Inflammatory macrophage treated with lipopolysaccharide for 1 hour (primary cell): ENCODE measurements at places on chromosomes 5 and 9.

GRCh38 chr9:21709464-21710058 is 92.9 kb upstream of the MTAP start:
- peak; percentile 94 for DNase-seq

GRCh38 chr5:151451626-151452520 is 4.5 kb downstream of the SLC36A1 start:
- peak; percentile 31 for DNase-seq

GRCh38 chr5:61534481-61535267 is 202.6 kb downstream of the ZSWIM6 start:
- no peak for DNase-seq

GRCh38 chr5:128674837-128675446 is 136.9 kb upstream of the FBN2 start:
- DNase-seq: peak; percentile 15

DNA sequence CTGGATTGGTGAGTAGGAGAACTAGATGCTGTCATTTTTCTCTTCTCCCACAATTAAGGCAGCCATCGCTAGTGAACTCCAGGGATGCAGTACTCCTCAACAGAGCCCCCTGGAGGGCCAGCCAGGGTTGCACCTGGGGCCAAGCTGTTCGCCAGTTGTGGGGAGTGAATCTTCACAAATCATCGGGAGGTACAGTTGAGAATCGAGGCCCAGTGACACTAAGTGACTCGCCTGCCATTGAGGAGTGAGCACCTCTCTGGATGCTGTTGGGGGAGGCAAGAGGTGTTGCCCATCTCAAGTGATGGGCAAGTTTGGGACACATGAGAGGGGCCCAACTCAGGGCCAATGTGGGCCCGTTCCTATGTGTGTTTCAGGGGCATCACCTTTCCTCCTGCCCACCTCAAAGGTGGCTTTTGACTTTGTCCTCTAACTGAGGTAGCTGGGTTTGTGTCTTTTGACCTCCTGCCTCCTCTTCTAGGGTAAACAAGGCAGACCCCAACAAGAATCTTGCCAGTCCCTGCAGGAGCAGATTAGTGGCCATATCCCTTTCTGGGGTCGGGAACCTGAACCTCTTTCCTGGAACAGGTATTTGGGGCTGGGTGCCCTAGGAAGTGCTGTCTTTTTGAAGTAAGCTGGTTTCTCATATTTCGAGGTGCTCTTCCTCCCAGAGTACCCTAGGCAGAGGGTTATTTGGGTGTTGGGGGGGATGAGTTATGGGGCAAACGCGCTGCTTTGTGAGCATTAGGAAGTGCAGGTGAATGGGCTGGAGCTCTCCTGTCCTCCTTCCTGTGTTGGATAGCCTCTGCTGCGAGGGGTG is 181.2 kb downstream of the MACROH2A1 start:
- no peak for DNase-seq

GRCh38 chr5:1349246-1349645 is 4.3 kb upstream of the CLPTM1L start:
- no peak for DNase-seq

DNA sequence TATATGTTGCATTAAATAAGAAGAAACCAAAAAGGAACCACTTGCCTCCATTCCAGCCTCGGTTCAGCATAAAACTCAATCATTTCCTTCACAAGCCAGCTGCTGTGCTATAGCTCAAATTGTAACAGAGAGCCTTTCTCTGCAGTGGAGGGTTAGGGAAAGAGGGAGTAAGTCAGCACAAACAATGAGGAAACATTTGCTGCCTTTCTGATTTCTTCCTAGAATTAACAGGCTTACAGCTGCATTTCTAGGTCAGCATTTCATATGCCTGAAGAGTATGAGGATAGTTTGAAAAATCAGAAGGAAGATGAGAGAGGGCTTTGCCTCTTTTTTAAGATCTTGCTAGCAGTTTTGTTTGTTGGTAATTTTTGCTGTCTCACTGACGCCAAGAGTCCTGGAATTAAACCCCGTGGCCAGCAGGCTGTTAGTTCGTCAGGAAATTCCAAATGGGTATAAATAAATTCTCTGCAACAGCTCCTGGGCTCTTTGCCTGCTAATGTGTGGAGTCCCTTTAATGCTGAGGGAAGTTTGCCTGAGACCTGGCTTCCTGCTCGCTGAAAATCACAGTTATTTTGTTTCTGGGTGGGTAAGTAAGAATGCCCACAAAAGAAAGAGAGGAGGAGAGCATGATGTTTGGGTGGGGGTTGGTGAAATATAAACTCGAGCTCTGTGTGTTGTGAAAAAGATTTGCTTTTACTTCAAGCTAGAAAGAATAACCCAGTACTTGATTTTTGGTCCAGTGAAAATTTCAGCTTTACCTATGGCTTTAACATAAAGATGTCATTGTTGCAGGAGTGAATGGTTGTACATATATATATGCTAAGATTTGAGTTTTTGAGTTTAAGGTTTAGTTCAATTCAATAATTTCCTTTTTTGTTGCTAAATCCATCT is 148.1 kb upstream of the DMRT1 start:
- DNase-seq: peak; percentile 71

DNA sequence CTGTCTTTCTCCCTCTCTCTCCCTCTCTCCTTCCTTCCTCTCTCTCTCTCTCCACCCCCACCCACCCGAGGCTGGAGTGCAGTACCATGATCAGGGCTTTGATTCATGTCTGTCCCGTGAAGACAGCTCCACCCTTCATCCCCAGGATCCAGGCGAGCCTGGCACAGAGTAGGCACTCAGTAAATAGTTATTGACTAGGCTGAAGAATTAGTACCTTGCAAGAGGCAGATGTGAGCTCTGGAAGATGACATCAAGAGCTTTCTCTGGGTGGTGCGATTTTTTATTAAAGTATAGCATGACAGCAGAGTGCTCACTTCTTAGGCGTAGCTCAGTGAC is 24.0 kb upstream of the WDR38 start:
- DNase-seq: no peak

- DNase-seq: no peak
Observed at GRCh38 chr9:84502066-84502465, 161.5 kb upstream of the SLC28A3 start.

DNA sequence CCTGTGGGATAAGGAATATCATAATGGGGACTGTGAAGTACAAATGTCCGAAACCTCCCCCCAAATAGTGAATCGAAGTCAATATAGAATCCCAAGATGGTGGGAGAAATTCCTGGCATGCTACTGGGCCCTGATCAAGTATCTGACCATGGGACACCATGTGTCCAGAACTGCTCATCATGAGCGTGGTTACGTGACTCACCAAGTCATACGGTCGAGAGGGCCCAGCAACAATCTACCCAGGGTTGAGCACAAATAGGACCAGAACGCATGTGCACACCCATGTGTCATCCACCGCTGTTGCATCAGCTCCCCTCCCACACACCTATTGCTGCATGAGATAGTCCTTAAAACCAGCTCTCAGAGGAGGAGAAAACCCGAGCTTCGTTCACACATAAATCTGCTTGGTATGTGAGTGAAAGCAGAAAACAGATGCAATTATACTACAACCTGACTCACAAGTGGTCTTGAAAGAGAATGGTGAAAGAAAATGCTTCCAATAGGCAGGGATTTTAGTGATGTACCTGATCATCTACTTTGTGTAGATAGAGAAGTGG is 353.2 kb downstream of the CWC27 start:
- DNase-seq: peak; percentile 82

- DNase-seq: no peak
Observed at GRCh38 chr5:120605325-120606079, 141.4 kb downstream of the PRR16 start.

DNA sequence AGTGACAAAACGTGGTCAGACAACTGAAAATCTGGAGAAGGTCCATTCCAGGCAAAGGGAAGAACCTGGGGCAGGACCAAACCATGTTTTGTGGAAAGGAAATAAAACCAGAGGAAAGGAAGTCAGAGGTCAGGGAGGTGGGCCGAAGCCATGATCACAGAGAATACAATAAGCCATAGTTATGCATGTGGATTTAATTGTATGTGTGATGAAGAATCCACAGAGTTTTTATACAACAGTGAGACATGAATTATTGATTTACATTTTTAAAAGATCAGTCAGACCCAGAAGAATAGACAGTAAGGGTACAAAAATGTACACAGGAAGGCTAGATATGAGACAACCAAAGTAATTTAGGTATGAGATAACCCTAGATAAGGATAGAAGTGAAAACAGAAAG is 20.8 kb downstream of the TTC33 start:
- no peak for DNase-seq

DNA sequence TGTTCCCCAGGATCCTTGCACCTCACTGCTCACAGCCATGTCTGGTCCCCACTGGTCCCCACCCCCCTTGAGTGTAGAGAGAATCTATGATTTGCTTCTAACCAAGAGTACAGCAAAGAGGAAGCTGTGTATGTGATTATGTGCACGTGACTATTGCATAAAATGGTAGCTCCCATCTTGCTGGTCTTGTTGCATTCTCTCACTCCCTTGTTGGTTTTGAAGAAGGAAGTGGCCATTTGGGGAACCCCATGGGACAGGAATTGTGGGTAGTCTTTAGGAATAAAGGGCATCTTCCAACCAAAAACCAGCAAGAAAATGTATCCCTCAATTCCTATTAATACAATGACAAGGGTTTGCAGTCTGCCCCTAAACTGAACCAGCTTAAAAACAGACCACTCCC is 5.2 kb upstream of the FCN2 start:
- DNase-seq: peak; percentile 59

GRCh38 chr5:151097061-151097460 is 16.2 kb upstream of the TNIP1 start:
- DNase-seq: peak; percentile 91

DNA sequence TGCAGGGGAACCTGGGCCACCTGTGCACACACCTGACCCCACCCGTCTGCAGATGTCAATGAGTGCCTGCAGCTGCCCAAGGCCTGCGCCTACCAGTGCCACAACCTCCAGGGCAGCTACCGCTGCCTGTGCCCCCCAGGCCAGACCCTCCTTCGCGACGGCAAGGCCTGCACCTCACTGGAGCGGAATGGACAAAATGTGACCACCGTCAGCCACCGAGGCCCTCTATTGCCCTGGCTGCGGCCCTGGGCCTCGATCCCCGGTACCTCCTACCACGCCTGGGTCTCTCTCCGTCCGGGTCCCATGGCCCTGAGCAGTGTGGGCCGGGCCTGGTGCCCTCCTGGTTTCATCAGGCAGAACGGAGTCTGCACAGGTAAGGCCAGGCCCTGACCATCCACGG is 14.5 kb upstream of the ASS1 start:
- DNase-seq: no peak

- peak; percentile 37 for DNase-seq
Observed at GRCh38 chr5:39058178-39058921, 15.8 kb downstream of the RICTOR start.

GRCh38 chr5:172356047-172356446 is 72.5 kb upstream of the UBTD2 start:
- DNase-seq: no peak
